ENCODE measurements at places on chromosomes 4 and X.

DNA sequence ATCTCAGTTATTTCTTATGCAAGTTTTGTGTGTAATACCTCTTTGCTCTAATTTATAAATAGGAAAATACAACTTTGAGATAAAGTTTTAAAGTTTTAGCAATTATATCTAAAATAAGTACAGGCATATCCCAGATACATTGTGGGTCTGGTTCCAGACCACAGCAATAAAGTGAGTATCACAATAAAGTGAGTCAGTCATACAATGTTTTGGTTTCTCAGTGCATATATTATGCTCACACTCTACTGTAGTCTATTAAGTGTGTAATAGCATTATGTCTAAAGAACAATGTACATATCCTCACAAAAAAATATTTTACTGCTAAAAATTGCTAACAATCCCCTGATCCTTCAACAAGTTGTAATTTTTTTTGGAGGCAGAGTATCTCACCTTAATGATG is 49.2 kb downstream of the ANAPC10 start:
- DNase-seq = no peak

DNA sequence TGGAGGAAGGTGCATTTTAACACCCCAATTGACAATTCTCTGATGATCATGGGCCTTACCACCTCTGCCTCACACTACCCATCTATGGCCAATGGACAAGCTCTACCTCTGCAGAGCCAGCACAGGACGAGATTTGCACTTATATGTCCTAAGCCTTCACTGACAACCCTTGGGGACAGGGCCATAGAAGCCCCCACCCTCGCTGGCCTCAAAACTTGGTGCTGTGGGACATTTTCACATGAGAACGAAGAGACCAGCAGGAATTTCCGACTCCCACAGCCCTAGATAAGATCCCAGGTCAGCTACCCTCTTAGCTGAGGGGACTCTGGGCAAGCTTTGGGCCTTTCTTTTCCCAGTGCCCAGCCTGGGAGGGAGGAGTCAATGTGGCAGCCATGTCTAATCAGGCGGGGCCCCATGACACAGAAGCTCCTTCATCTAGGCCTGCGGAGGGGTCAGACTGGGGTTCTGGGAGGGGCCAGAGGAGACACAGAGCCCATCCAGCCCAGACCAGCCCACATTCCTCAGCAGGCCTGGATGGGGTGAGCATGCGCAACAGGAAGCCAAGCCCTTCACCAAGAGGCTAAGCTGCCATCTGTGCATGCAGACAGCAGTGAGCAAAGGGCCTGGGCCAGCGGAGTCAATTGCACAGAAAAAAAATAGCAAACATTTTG is 12.1 kb downstream of the PJA1 start:
- no peak for DNase-seq

- no peak for DNase-seq
Measured at GRCh38 chrX:116881961-116882360, 419.2 kb upstream of the CT83 start.

GRCh38 chr4:17665346-17665745 is 50.9 kb downstream of the MED28 start:
- DNase-seq = no peak

GRCh38 chr4:139969635-139970266 is 184.2 kb downstream of the MAML3 start:
- DNase-seq = no peak
